ENCODE measurements at places on chromosomes 16 and 17.

DNA sequence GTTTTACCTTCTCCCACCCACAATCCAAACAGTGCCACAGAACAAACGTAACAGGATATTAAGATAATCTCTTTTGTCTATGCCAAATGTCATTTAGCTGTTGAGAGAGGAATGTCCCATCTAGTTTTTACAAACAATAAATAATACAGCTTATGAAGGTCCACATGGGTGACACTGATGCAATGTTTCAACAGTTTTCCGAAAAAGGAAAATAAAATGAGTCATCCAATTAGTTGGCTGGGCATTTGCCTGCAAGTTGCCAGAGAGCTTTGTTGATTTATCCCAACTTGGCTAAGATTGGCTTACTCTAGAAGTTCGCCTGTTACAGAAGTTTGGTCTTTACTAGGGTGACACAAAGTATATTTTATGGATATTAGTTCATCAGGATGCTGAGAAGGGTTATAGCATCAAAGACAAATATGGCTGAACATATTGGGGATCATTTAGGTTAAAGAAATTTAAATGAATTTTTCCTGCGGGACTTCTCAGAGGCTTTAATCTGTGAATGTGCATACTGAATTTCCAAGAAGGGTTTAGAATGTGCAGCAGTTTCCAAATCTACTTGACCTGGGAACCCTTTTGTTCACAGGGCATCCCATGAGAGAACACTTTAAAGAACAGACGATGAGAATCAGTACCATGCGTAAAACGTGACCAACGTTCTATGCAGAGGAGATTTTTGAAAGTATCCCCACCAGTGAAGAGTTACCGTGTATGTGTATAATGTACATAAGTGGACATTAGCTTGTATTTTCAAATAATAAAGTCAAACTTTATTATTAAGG is 73.1 kb downstream of the CDH13 start:
- no peak for DNase-seq

- DNase-seq: no peak
These were observed 18.7 kb upstream of the JPH3 start for GRCh38 chr16:87583453-87584131.

DNA sequence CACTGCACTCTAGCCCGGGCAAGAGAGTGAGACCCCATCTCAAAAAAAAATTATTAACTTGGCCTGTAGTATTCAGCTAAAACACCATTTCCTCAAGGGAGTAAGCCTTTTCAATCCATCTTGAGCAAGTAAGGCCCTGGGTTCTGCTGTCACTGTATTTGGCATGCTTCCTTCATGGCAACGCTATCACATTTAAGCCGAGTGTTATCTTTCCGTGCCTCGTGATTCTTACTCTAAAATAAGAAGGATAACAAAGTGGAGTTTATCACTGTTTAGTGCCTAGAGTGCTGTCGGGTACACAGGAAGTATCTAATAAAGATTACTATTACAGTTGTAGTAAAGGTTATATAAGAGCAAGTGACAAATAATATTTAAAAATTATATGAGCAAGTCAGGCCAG is 8.8 kb downstream of the VPS53 start:
- no peak for DNase-seq

DNA sequence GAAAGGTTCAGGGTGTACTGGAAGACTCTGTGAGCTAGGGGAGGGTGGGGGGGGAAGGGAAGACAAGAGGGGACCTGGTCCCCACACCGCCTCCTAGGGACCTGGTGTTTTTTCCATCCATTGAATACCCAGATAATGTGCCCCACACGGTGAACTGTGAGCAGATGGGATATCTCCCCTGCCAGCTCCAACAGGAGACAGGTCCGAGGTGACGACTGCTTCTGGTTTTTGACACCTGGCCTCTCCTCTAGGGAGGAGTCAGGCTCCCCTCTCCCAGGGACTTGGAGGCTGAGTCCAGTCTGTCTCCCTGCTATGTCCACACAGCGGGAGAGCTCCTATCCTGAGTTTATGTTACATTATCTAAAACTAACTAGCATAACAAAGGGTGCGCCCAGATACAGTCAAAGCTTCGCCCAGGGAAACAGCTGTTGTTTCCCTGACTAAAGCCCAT is 1.8 kb downstream of the MARVELD3 start:
- no peak for DNase-seq

DNA sequence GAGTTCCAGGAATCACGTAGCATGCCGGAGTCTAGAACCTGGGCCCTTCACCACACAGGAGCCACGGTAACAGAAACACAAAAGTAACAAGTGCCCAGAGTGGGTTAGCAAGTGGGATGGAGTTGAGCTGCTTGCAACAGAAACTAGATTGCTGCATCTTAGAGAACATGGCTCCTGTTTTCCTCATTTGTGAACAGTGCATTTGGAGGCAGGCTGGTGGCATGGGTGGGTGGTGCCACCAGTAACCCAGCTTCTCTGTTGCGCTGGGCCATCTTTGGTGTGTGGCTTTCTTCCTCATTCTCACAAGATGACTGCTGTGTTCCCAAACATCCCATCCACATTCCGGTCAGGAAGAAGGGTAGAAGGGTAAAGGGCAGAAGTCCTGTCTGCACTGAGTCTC is 95.5 kb downstream of the KATNIP start:
- no peak for DNase-seq

DNA sequence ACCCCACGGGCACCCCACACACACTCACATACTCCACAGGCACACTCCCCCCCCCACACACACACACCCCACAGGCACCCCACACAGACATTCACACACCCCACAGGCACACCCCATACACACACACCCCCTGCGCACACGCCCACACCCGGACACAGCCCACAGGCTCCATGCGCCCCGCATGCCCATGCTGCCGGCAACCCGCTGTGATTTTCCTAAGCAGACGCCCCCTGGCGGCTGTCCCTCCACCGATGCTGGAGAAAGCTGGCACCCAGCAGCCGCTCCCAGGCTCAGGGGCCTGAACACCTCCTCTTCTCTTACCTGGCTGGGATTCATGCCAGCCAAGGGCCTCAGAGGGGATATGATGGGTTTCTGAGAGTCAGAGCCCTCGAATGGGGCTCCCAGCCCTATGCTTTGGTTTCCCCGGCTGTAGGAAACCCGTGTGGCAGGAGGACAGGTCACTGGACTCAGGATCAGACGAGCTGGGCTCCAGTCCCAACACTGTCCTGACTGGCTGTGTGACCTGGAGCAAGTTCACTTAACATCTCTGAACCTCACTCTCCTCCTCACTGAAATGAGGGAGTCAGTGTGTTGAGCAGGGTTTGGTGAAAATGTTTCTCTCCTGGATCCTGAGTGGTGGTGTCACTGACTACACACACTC is 19.6 kb upstream of the TNFRSF13B start:
- peak; percentile 2 for DNase-seq

GRCh38 chr17:53680745-53681144 is 142.0 kb upstream of the KIF2B start:
- no peak for DNase-seq

DNA sequence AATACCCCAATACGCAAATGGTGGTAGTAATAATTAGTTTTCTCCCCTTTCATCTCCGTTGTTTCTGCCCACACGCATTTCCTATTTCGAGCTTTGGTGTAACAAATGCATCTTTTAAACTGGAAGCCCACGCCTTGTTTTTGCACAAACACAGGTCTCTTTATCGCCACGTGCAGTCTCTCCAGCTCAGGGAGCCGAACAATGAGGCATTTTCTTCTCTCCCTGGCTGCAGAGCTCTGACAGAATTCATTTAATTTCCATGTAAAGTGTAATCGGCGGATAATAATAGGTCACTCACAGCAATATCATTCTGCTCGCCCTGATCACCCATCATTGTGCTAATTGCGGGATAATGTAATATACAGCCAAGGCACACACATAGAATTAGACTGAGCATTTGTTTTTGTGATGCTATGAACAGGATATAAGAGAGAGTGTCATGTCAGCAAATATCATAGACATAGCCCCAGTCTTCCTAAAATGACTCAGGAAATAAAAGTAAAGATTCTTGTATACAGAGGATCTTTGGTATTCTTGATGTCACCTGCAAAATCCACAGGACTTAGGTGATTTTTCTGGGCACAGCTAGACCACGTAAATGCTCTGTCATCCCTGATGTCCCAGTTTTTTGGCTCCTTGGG is 452.6 kb upstream of the CDH11 start:
- no peak for DNase-seq

DNA sequence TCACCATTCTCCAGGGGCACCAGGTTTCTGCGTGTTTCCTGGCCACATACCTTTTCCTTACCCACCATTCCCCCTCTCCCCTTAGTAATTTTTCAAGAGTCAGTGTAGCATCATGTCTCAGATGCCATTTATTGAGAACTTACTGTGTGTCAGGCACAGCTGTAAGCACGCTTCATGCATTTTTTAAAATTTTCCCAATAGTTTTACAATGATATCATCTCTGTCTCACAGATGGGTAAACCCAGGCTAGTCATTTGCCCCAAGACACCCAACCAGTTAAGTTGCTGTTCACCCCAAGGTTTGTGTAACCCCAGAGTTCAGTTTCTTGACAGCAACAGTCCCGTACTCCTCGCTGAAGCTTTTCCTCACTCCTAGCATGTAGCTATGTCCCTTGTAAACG is 56.4 kb upstream of the IRX3 start:
- DNase-seq: no peak

DNA sequence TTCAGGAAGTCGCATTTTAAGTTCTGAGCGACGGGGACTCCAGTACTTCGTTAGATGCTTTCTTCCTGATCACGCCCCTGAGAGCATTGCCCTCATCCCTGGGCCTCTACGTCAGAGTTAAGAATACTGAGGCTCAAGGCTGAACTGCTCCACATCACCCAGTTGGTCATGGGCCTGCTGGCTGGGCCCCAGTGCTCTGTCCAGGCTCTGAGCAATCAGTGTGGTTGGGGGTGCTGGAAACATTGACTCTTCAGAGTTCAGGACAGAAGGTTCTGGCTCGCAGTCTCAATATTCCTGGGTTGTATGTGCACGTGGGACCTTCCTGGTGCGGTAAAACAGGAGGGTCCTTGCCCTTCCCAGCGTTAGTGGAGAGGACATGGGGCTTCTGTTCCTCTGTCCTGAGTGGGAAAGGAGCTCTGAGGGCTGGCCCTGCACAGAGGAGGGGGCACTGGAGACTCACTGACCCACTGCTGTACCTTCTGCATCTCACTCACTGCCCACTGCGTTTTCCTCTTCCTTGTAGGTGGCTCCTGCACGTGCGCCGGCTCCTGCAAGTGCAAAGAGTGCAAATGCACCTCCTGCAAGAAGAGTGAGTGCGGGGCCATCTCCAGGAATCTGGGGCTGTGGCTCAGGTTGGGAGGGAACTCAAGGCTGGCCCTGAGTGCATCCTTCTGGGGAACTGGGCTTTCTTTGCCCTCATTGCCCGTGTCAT is 518 bp downstream of the MT1E start:
- DNase-seq: no peak

GRCh38 chr16:58820411-58820810 is 86.3 kb upstream of the GOT2 start:
- DNase-seq: no peak

GRCh38 chr16:29111421-29111820 is 126.6 kb downstream of the LAT start:
- no peak for DNase-seq

DNA sequence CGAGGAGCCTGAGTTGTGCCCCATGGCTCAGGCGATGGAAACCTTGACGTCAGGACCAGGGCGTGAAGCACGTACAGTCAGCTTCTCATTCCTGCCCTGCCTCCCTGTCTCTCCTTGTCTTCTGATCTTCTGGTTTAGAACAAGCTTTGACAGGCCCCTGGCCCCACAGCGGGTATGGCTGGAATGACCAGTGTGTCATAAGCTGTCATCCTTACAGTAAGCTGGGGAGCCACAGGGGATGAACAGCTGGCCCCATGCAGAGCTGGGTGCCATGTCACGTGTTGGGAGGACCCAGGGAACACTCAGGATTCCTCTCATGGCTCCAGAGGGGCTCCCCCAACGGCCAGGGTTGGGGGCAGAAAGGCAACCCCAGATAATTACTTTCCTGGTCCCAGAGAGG is 157.6 kb upstream of the PLCG2 start:
- DNase-seq: no peak

DNA sequence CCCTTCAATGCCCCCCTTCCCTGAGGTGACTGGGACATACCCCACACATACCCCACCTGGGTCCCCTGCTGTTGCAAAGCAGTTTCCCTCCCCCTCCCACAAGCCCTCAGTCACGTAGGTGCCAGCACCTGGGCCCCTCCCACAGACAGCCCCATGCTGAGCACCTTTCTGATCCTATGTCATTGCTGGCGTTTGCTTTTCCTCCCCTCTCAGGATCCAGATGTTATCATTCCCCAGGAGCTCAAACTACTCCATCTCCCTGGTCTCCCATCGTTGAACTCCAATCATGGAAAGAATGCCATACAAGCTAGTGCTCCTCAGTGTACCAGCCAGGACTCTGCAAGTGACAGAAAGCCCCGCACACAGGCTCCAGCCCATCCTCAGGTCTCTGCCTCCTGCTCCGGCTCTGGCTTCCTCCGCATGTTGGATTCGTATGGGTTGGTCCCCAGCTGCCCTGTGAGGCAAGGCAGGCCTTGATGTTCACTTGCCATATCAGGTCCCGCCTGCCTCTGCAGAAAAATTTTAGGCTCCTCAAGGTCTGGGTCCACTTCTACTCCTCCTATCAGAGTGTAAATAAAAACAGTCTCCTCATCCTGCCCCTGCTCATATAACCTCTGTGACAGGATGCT is 31.4 kb upstream of the MED9 start:
- no peak for DNase-seq

DNA sequence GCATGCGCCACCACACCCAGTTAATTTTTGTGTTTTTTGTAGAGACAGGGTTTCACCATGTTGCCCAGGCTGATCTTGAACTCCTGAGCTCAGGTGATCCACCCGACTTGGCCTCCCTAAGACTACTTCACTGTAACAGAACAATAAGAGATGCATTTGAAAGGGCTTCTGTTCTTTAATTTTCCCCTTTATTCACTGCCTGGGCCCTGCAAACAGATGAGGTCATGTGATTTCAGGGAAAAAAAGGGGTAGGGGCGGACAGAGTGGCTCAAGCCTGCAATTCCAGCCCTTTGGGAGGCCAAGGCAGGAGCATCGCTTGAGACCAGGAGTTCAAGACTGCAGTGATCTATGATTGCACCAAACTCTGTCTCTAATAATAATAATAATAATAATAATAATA is 36.3 kb downstream of the TMEM114 start:
- DNase-seq: no peak

DNA sequence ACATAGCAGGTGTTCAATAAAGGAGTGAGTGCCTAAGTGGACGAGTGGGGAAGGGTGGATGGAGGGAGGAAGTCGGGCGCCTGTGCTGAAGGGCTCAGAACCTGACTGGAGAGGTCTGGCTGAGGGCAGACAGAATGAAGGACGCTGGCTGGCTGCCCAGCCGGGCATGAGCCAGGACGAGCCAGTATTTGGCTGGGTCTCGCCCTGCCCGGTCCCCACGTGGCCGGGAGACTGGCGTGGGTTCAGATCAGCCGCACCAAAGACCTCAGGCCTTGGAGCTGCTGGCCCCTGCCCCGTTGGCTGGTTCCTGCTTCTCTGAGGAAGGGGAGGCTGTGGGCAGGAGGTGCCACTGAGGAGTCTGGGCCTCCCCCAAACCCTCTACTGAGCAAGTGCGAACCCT is 79.8 kb downstream of the ENGASE start:
- no peak for DNase-seq

GRCh38 chr17:44014133-44014436 is 678 bp downstream of the TMEM101 start:
- no peak for DNase-seq

GRCh38 chr17:71983828-71984227 is 137.0 kb upstream of the SOX9 start:
- DNase-seq: no peak
